ENCODE measurements at places on chromosomes 7 and 10. TPM values are rescaled to one million over a fixed set of nuclear protein-coding genes. Genes with fewer than 3 reads are reported as not detected.
A peak's percentile ranks its signal among the peaks of the same experiment; 100 is the strongest.

Gene SMARCD3
- 59.7 TPM for total RNA-seq

Gene HELLS
- 19.7 TPM for total RNA-seq

Gene MEIG1
- not detected for total RNA-seq

Gene BCL7B
- 23.4 TPM for total RNA-seq

Gene DRGX
- total RNA-seq: not detected

Gene CCNJ
- 4.5 TPM for total RNA-seq

Gene TMEM196
- total RNA-seq: not detected

Gene FAM241B
- not detected for total RNA-seq

Gene GDF2
- not detected for total RNA-seq

Gene BAZ1B
- 75.6 TPM for total RNA-seq

Gene DNA2
- total RNA-seq: 15.2 TPM

DNA sequence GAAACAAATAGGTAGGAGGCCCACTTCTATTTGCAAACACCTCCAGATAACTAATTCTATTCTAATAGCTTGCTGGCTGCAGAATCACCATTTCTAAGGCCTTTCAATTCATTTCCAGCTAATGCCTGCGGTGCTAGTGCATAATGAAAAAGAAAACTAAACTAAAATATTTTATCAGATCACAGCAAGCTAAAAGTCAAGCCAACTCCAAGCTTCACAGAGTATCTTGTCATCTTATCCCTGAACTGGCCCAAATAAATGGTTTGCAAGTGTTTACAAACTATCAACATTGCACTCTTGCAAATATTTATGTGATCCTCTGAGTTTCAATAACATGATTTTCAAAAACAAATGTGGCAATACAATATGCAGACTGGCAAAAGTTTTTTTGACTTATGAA, 166.0 kb downstream of the IPMK start:
- no peak for DNase-seq

DNA sequence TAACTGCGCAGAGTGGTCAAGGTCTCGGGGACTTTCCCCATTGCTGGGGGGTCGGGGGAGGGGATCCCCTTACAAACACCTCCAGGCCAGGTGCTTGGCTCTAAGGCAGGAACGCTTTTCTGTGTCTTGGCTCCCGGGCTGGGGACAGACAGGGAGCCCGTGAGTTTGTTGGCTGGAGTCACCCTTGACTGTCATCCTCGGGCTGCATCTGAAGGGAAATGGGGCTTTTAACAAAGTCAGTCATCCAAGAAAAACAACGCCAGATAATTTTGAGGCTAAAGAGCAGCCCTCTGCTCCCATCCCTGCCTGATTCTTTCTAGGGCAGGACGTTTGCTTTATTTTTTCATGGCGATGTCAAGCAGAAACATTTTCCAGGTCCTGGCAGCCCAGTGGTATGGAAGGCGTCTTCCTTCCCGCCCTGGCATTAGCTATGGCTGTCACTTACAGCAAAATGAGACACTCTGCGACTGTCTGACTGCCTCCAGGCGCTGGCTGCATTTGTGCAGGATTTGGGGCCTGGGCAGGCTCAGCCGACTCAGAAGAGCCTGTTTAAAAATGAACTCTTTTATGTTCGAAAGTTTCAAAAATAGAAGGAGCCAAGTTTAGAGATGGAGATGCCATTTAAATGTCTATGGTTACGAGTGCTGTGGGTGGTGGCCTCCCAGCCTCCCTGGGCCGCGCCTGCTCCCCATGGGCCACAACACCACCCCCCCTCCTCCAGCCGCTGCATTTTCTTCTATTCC, 54.7 kb upstream of the TNS3 start:
- DNase-seq: no peak

- DNase-seq: no peak
These were observed 21.8 kb downstream of the SLC13A4 start for GRCh38 chr7:135706038-135706742.

DNA sequence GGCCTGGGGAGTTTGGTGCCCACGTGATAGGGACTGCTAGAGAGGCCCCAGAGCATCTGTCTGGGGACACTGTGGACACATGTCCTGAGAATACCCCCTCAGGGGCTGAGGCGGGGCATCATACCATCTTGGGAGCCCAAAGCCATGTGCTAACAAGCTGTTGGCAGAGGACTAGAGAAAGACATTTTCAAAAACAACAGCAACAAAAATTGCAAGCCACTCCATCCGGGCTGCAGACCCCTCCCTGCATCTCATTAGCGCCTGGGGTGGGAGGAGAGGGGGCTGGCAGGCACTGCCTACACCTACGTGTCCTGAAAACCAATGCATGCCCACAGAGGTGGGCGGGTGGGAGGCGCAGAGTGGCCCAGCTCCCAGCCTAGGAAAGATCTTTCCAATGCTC, 507.4 kb upstream of the PODXL start:
- no peak for DNase-seq

GRCh38 chr7:27933671-27934565, 194.0 kb downstream of the TAX1BP1 start:
- peak; percentile 54 for DNase-seq

- peak; percentile 71 for DNase-seq
These were observed 8.7 kb downstream of the ECD start for GRCh38 chr10:73159038-73159648.

DNA sequence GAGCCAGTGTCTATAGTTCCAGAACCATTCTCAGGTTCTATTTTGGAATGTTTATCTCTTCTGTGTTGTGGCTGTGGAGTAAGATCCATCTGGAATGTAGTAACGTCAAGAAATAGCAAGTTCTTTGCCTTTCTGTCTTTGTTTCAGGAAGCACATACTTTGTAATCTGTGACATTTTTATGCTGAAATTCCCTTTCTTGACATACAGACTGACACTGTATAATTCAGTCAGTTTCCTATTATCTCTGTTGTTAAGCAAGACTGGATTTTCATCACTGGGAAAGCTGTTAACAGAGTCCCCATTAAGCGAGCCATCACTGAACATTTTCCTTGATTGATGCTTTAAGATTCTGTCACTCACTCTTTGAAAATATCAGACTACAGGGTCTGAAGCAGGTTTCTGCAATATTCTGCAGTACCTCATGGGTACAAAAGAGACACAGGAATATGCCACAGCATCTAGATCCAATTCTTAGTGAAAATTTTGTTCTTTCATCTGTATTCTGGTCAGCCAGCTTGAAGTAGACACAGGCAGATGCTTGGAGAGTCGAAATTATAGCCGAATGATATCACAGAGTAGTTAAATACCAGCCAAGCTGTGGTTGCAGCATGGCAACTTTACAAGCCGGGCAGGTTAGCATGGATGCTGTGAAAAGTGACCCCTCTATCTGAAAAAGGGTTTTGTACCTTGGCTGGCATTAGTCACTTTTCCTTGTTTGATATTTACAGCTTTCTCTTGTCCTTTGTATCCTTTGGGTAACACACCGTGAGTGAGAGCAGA, 62.6 kb downstream of the CACNB2 start:
- DNase-seq: peak; percentile 32

DNA sequence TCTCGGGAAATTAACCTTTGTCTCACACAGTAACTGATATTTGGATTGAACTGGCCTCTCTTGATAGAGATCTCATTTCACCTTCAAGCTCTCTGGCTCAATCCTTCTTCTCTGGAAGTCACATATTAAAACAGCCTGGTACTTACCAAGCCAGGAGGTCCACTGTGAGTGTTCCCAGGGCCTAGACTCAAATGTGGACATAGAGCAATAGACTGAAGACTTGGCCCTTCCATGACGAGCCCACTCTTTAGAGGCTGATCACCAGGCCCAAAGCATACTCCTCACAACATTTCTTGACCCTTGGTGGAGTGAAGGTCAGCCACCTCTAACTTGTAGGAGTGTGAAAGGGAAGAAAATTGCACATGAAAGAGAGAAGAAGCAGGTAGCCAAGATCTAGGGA, 38.5 kb downstream of the COL1A2 start:
- DNase-seq: peak; percentile 36

GRCh38 chr7:78134256-78134655, 335.7 kb downstream of the PHTF2 start:
- peak; percentile 73 for DNase-seq

- DNase-seq: peak; percentile 65
These were observed 35.3 kb downstream of the STK32C start for GRCh38 chr10:132272231-132272971.

- no peak for DNase-seq
These were observed 205.8 kb upstream of the SLC26A5 start for GRCh38 chr7:103651593-103652377.

- DNase-seq: no peak
These were observed 10.7 kb downstream of the LDB1 start for GRCh38 chr10:102109166-102110116.

DNA sequence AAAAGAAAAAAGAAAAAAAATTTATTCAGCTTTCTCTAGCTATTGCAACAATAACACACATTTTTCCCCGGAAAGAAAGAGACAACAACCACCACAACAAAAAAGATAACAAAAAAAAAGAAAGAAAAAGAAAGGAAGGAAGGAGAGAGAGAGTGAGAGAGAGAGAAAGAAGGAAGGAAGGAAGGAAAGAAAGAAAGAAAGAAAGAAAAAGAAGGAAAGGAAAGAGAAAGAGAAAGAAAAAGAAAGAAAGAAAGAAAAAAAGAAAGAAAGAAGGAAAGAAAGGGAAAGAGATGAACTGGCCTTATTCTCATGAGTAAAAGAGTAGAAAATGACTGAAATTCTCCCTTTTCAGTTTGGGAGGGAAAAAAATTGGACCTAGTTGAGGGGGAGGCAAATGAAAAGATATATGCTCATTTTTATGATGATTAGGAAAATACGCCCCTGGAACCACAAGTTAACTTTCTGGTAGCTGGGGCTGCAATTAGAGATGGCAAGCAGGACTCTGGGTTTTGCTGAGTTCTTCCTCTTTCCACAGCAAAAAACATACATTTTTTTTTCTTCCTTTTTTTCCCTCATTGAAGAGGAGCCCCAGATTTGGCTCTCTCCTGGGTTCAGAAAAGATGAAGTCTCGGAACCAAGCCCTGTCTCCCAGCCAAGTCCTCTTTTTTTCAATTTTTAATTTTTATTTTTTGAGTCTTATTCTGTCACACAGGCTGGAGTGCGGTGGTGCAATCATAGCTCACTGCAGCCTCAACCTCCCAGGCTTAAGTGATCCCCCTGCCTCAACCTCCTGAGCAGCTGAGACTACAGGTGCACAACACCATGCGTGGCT, 12.6 kb upstream of the PRDX3 start:
- DNase-seq: no peak

GRCh38 chr10:72310636-72311035, 36.9 kb downstream of the DDIT4 start:
- DNase-seq: no peak

GRCh38 chr10:34420273-34420672, 394.8 kb downstream of the PARD3 start:
- DNase-seq: no peak

DNA sequence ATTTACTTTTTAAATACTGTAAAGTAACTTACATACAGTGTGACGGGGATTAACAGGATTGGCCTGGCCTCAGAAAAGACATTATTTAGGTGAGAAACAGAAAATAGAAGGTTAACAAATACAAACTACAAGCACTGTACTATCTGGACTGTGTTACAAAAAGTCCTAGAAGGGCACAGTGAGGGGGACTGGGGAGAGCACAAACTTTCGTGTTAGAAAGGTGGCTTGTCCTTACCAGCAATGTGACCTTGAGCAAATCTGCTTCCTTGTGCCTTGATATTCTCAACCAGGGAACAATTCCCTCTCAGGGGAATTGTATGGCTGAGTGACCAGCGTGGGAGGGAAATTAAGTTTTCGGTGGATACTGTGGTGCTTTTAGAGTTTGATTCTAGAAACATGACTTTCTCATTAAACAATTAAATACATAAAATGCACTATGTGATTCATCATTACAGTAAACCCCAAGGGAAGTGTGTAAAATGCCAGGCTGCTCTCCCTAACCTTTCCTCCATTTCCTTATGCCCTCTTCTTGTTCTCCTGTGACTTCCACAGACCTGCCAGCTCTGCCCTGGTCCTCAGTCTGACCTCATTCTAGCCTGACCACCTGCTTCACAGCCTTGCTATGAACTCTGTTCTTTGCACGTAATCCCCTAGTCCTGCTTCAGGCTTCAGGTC, 57.7 kb downstream of the OSBPL3 start:
- peak; percentile 66 for DNase-seq

DNA sequence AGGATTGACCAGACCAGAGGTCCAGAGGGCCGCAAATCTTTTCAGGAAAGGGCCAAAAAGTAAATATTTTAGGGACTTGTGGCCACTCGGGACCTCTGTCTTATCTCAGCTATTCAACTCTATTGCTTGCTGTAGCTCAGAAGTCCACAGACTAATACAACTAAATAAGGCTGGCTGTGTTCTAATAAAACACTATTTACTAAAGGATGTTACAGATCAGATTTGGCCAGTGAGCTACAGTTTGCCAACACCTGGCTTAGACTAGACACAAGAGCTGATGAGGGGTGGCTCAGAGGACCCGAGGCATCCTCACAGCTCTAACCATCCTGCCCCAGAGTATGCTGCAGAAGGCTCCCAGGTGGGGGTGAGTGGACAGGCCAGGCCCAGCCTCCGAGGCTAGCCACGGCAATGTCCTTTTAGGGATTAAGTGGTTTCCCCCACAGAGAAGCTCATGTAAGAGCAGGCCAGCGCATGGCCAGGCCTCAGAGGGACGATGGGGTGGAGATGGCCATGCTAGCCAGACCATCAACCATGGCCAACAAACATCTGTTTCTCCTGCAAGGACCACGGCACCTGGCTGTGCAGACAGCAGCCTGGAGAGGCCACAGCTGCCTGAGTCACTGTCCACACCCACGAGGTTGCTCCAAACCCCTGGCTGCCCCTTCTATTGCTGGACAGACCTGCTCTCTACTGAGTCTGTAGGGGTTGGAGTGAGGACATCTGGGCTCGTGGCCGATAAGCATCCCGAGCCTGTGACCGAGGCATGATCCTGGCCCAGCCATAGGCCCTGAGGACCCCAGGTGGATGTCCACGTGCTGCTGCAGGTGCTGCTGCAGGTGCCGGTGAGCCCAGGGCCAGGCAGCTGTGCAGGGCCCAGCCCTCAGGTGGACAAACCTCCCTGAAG, 76.5 kb downstream of the AFAP1L2 start:
- no peak for DNase-seq

- DNase-seq: no peak
These were observed 71.9 kb downstream of the GALNT11 start for GRCh38 chr7:152097330-152097729.

GRCh38 chr10:120336911-120337540, 120.0 kb upstream of the PLPP4 start:
- peak; percentile 42 for DNase-seq

DNA sequence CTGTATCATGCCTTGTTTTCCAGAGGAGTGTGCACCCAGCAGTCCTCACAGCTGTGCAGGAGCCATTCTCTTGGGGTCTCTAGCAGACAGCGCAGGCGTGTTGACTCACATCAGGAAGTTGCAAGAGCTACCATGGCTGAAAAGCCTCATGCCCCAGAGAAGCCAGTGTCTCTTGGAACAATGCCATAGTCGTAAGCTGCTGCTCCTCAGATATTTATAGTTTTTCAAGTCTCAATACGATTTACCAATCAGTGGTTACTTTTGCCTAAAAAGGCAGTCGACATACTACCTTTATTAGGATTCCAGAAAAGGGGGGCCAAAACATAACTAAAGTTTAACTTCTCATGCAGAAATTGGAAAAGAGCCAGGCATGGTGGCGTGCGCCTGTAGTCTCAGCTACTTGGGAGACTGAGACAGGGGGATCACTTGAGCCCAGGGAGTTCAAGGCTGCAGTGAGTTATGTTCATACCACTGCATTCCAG, 407.7 kb downstream of the PARD3 start:
- DNase-seq: peak; percentile 33

GRCh38 chr10:89637113-89637512, 7.9 kb downstream of the PANK1 start:
- no peak for DNase-seq
